Nephron progenitor cell (in vitro differentiated cells): ENCODE measurements at places on chromosomes 12 and 14.
A peak's percentile ranks its signal among the peaks of the same experiment; 100 is the strongest.

DNA sequence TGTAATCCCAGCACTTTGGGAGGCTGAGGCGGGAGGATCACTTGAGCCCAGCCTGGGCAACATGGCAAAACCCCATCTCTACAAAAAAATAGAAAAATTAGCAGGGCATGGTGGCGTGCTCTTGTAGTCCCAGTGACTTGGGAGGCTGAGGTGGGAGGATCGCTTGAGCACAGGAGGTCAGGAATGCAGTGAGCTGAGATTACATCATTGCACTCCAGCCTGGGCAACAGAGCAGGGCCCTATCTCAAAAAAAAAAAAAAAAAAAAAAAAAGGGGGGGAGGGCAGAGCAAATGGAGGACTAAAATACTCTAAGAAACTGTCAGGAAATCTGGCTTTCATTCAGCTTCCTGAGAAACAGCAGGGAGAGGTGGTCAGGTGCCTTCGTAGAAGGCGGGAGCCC is 31.7 kb upstream of the TSPAN9 start:
- DNase-seq = no peak

DNA sequence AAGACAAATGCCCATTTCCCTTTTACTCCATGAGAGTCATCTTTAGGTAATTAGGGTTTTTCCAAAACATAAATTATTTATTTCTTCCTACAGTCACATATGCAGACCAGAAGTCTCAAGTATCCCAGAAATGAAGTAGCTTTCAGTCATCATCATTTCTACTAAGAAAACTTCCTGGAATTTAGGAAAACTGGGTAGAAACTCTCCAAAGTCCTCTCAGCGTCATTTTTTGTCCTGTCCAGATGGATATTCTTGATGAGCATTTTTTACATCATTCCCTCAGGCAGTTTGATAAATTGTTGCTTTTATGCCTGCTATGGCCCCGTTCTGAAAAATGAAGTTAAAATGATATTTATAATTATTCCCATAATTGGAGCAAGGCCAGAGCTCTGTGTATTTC is 93.9 kb upstream of the DCN start:
- DNase-seq = no peak

DNA sequence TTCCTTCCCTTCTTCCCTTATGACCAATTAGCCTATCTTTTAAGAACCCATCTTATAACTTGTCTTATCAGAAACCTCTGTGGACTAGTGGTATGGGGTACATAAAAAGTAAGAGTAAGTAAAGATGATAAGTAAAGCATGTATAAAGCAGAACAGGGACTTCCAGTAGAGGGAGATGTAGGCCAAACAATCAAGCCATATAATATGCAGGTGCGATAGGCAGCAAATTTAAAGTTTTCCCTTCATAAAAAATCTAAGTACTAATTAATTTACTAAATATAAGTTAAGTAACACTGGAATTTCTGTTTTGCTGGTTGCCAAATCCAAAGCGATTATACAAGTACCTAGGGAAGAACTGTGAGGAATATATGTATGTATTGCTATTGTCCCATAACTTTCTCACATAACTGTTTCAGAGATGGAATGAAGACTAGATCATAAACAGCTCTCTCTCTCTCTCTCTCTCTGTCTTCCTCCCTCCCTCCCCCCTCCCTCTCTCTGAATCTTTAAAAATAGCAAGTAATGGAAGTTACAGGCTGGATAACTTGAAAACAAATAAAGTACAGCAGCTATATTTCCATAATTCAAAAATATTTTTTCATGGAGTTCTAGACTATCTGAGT is 25.7 kb downstream of the METTL25 start:
- DNase-seq = no peak

DNA sequence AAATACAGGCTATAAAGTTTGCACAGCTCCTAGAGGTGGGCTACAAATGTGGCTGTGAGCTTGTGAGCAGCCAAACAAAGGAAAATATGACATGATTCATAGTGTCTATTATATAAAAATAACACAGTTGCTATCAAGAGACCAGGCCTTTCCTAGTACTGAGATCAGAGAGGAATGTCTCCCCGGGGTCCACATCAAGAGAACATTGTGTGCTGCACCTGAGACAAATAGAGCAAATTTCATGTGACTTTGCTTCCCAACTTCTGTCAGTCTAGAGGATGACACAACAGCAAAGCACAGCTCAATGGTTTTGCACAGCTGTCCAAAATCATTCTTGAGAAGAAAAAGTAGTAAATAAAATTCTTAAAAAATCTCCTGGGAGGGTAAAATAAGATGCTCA is 297.5 kb upstream of the PRKD1 start:
- DNase-seq = no peak

- peak; percentile 77 for DNase-seq
These were observed 3.0 kb downstream of the SDSL start for GRCh38 chr12:113424915-113425823.

DNA sequence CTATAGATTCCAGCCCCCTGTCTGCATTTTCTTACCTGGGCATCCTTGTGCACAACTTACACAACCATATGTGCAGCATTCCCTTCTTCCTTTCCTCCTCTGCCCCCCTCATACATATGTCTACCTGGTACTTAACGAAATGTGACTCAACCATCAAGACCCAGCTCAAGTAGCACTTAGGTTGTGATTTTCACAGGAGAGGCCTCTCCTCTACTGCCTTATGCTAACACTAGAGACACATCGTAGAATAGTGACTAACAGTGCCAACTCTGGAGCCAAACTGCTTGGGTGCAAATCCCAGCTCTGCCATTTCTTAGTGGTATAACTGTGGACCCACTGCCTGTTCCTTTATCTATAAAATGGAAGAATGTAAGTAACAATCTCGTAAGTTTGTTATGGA is 24.1 kb upstream of the PLEKHA5 start:
- no peak for DNase-seq

DNA sequence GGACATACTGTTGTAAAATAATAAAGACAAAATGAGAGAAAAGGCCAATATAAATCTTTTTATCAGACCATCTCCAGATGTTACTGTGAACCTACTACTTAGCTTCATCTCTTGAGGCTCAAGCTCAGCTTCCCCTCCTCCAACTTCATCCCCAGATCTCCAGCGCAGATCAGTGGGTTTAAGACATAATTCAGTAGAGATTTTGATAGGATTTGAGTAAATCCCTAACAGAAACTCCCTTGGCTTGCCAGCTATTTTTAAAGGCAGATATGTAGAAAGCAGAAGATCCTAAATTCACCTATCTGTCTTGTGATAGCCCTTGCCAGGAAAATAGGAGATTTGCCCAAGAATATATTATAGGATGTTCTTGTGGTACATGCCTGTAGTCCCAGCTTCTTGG is 236.7 kb downstream of the FBXL14 start:
- DNase-seq = no peak

DNA sequence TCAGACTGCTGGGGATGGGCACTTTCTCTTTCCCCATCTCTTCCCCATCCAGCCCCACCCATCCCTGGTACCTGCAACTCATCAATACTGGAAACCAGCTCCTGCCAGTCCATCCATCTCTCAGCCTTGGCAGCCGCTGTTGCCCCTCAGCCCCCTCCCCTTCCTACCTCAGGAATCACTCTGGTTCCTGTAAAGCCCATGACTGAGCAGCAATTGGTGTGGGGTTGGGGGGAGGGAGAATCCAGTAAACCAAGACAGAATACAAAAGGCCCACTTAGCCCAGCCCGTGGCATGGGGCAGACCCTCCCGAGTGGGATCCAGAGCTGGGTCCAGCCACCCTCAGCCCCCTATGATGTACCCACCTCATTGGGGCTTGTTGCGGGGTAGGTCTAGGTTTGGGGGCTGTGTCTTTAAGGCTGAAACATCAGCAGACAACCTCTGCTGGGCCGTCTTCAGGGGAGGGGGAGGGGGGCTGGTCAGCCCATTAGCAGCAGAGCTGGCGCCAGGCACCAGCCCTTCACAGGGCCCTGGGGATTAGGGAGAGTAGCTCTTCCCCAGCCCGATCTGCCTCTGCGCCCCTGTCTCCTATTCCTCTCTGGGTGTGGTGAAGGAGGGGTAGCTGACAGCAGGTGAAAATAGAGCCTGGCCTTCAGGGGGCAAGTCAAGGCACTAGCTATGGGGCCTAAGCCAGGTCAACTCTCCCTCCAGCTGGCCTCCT is 702 bp upstream of the PRPH start:
- no peak for DNase-seq

GRCh38 chr12:112928978-112929377 is 9.3 kb upstream of the OAS3 start:
- no peak for DNase-seq

DNA sequence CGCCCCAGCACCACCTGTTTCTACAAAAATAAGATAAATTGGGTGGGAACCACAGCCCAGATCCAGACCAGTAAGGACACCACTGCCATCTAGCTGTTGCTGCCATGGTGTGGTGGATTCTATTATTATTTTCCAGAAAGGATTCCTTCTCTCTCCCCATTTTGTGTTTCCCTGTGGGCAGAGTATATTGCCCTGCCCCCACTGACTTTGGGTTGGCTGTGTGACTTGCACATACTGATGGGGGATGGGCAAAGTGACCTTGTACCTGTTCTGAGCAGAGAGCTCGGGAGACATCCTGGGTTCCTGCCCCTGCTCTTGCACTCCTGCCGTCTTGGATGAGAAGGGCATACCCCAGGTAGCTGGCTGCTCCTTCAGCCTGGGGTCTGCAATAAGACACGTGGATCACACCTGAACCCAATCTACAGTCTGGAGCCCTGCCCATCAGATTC is 24.3 kb downstream of the MOAP1 start:
- DNase-seq = no peak

DNA sequence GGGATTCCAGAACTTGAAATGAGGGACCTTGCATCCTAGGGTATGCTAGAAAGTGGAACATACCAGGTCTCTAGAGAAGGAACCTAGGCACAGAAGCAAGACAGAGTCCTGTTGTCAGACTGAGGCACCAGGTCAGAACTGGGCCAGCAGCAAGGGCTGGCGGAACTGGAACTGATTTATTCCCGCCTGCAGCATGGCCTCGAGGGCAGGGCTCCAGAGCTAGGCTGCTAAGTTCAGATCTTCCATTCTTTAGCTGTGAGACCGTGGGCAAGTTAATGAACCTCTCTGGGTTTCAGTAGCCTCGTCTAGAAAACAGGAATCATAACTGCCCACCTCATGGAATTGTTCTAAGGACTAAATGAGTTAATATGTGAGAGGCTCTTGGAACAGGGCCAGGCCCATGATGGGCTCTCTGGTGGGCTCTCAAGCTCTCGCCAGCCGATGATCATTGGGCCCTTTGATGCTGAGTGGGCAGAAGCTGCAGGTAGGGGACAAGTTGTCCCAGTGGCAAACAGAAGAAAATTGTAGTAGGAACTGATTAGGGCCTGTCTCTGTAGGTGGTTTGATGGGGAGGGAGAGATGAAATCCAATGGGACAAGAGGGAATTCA is 199.8 kb downstream of the ZFP36L1 start:
- no peak for DNase-seq

DNA sequence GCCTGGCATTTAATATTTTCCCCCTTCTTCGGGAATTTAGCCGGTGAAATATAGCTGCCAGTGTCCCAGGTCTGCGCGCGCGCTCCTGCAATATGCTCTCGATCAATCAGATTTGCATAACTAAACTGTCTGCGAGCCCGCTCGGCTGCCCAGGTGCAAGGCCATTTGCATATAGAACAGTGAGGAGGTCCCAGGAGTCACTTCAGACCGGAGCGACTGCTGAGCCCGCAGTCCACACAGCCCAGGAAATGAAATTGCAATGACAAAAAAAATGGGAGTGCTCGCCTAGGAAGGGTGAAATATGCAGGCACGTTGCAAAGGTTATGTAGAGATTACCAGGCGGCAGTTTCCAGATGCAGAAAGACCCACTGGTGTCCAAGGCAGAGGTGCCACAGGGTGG is 228.5 kb downstream of the VRK1 start:
- DNase-seq = no peak

DNA sequence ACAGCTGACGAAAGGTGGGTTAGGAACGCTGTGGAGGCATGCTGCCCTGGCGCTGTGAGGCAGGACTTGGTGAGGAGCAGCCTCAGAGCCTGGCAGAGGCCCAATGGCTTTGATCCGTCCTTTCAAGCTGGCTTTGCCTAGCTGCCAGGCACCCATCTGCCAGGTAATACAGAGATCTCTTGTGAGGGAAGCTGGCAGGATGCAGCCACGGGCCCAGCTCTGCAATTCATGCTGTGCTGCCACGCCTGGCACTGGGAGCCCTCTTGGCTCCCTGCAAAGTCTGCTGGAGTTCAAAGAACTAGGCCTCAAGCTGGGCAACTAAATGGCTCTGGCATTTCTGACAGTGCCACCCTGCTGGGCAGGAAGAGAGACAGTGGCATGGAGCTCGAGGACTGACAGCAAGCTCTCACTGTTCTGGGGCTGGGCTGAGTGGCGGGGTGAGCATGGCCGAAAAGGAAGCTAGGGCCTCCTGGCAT is 18.7 kb downstream of the IQSEC3 start:
- no peak for DNase-seq

DNA sequence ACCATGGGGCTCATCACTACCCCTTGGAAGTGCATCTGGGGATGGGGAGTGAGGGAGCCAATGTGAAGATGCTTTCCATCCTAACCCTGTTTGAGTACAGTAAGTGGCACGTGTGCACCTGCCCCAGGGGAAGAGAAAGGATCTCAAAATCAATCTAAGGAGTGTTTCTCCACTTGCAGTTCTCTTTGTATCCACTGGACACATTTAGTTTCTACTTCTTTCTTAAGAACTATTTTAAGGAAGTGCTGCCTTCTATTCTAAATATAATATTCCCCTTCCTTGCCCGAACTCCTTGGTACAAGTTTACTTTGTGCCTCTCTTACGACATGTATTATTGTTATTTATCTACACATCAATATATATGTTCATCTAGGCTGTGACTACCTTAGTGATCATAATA is 73.8 kb downstream of the TTC6 start:
- DNase-seq = no peak

GRCh38 chr14:29348504-29348903 is 579.1 kb downstream of the PRKD1 start:
- no peak for DNase-seq

DNA sequence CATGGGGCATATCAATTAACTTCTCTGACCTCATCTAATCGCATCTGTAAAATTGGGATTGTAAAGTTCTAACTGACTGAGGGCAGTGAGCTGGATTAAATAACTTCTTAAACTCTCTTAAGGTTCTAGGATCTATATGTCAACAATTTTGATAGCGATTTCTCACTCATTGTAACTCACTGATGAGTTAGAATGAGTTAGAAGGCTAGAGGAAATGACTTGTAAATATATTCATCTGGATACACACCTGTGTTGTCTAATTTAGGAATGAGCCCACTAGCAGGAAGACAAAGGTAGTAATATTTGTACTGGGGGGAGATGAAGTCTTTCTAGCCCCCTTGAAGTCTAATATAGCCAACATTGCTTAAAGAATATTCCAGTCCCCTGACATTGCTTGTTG is 46.3 kb upstream of the CERS5 start:
- DNase-seq = no peak

DNA sequence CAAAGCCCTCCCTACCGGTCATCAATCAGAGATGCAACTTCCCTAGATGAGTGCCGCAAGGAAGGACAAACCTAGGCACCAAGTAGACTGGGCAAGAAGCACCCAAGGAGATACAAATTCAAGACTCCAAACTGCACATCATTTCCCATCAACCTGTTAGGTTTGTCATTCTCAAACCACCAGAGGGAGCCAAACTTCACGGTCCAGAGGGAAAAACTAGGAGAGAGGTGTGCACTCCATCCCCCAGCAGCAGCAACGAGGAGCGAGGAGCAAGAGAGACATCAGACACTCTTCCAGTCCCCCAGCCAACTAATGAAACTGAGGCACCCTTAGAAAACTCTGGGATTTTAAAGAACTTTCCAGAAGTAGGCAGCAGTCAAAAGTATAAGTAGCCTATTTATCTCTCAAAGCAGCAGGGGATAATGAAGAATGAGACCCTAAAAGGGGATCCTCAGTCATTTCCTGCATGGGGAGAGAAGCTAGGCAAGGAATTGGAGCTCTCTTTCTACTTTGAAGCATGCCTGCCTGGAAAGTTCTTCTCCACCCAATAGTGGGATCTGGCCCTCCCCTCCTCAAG is 37.0 kb upstream of the NT5DC3 start:
- peak; percentile 64 for DNase-seq
